ENCODE measurements at places on chromosomes 7 and 10.

GRCh38 chr10:107444443-107444842, 279.9 kb upstream of the SORCS1 start:
- DNase-seq: no peak

DNA sequence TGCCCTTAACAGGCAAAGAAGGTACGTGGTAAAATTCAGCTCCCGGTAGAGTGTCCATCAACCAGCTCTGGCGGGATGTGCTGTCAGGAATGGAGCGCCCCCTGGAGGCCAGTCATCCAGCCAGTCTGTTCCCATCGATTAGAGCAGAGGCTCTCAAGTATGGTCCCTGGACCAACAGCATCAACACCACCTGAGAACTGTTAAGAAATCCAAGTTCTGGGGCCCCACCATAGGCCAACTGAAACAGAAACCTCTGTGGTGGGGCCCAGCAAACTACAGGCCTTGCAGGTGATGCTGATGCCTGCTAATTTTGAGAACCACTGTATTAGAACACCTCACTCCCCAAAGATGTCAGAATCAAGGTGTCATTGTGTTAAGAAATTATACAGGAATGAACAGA, 109.2 kb downstream of the DPY19L1 start:
- DNase-seq: peak; percentile 23

GRCh38 chr7:17526621-17527020, 228.2 kb downstream of the AHR start:
- no peak for DNase-seq

GRCh38 chr7:155377838-155378579, 79.9 kb upstream of the EN2 start:
- DNase-seq: no peak

- DNase-seq: no peak
Measured at GRCh38 chr10:17031637-17032635, 97.7 kb downstream of the CUBN start.

- DNase-seq: no peak
Measured at GRCh38 chr10:36494371-36494770, 631.0 kb upstream of the ANKRD30A start.

- no peak for DNase-seq
Measured at GRCh38 chr10:6402349-6402709, 177.7 kb downstream of the PRKCQ start.

- DNase-seq: no peak
Measured at GRCh38 chr10:90461437-90462155, 396.2 kb downstream of the HTR7 start.

GRCh38 chr10:91617072-91617609, 15.7 kb downstream of the PPP1R3C start:
- DNase-seq: no peak

DNA sequence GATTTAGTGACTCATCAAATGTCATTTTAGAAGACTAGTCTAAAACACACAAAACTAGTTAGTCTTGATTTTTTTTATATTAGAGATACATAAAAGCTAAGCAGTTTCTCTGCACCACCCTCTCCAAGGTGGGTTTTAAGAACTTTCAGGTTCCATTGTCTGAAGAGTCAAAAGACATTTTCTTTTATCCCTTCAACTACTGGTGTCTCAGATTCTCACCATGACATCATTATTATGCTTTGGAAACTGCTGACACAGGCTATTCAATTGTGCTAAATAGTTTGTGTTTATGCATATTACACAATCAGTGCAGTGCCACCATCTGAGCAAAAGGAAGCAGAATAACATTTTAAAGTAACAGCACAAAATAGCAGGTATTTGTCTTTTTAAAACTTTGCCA, 52.2 kb downstream of the IGF2BP3 start:
- no peak for DNase-seq

GRCh38 chr10:125008689-125009638, 67.0 kb downstream of the ZRANB1 start:
- no peak for DNase-seq

DNA sequence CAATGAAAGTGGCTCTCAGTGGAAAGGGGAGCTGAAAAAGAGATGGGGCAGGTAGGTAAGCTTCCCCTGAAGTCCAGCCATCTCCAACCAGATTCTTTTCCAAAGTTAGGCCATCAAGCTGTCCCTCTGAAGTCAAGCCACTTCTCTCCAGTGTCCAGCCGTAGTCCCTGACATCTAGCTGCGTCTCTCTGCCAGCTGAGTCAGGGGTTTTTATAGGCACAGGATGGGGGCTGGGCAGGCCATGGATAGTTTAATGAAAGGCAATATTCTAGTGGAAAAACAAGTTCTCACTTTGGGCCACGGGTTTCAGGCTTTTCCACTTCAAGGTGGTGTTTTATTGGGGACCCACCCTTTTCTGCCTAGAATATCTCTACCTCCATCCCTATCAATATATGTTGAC, 36.8 kb downstream of the AVL9 start:
- no peak for DNase-seq

GRCh38 chr10:74929197-74929596, 102.8 kb downstream of the KAT6B start:
- no peak for DNase-seq

DNA sequence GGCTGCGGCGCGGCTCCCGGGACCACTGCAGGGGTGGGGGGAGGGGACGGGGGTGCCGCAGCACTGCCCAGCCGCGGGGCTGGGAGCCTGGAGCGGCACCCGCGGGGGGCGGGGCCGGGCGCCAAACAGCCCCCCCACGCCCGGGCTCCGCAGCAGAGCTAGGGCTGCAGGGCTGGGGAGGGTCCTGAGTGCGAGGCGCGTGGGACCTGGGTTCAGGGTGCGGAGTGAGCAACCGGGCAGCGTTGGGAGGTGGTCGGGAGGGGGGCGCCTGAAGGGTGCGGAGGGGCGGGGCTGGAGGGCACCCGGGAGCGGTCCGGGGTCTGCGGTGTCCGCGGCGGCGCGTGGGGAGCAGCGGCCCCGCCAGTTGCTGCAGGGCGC, 528 bp downstream of the CAMK2G start:
- DNase-seq: no peak

DNA sequence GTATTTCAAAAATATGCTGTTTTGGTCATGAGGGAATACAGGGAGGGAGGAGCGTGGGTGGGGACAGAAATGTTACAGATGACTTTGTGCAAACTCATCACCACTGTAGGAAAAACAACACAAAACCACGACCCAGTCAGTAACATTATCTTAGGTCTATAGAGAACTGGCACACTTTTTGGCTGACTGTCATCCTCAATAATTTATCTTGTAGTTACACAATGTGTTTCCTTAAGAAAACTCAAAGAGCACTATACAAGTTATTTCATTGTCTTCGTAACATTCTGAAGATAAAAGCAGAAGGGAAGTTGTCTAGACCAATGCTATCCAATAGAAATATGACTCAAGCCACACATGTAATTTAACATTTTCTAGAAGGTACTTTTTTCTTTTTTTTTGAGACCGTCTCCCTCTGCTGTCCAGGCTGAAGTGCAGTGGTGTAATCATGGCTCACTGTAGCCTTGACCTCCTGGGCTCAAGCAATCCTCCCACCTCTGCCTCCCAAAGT, 16.9 kb upstream of the CDK14 start:
- DNase-seq: no peak

DNA sequence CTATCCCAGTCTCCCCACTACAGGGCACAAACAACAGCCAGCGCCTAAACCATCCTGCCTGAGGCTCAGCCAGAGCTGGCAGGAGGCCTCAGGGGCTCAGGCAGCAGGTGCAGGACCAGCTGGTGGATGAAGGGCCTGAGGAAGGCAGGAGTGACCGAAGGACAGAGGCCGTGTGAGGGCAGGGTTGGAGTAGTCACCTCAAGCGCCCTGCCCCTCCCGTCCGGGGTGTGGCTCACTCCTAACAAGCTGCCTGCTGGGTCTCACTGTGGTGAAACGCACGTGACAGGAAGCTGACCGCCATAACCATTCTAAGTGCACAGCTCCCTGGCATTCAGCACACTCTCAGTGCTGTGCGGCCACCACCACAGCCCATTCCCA, 281.1 kb downstream of the ELFN1 start:
- no peak for DNase-seq

GRCh38 chr7:104758504-104758903, 255.5 kb upstream of the KMT2E start:
- no peak for DNase-seq

- DNase-seq: no peak
Measured at GRCh38 chr10:55160655-55161283, 359.7 kb upstream of the PCDH15 start.

DNA sequence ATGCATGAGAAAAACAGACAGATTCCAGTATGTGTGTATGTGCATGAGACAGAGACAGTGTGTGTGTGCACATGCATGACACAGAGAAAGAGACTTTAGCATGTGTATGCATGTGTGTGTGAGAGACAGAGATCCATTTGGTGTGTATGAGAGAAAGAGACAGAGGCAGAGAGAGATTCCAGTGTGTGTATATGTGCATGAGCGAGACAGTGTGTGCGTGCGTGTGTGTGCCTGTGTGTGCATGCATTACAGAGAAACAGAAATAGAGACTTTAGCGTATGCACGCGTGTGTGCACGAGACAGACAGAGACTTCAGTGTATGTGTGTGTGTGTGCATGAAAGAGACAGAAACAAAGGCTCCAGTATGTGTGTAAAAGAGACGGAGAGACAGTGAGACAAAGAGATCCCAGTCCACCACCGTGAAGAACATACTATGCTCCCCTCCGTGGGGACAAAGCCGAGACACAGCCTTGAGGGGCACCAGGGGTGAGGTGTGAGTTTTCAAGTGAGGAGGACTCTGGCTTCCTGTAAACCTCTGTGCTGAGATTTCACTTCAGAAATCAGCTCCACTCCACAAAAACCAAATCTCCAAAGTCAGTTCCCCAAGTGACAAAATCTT, 188.9 kb downstream of the GRID1 start:
- no peak for DNase-seq

- DNase-seq: no peak
Measured at GRCh38 chr10:109971634-109972033, 36.1 kb upstream of the ADD3 start.

GRCh38 chr10:115980470-115980869, 292.5 kb downstream of the GFRA1 start:
- no peak for DNase-seq

- no peak for DNase-seq
Measured at GRCh38 chr10:129450391-129450790, 16.6 kb upstream of the MGMT start.

DNA sequence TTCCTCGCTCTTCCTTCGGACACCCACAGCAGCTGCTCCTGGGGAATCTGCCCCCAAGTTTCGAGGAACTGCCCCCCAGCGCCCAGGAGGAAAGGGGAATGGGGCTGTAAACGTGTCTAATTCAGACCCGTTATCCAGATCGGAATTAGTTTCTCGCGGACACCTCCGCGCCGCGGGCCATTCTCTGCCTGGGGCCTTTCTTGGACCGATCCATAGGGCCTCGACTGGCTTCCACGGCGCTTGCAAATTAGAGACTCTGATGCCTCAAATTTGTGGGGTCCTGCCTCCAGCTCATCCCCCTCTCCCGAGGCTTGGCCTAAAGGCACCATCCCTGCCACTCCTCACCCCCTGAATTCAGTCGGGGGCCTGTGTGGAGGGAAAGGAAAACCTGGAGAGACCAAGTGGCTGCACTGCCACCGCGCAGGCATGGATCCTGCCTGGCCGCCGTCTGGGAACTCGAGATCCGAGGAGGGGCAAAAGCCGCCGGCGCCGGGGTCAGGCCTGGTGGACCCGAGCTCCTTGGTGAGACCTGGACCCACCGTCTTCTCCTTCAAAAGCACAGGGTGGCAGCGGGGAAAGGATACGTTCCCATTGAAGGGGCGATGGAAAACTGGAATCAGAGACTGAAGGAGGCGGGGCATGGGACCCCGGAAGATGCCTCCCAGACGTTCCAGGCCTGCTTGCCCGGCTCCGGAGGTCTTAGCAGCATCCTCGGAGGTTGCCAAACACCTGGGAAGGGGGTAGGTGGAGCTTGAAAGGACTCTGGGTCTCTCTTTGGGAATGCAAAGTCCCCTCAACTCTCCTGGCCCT, 13.7 kb downstream of the LBX1 start:
- DNase-seq: no peak

GRCh38 chr7:92052684-92053083, 81.6 kb downstream of the CYP51A1 start:
- no peak for DNase-seq

DNA sequence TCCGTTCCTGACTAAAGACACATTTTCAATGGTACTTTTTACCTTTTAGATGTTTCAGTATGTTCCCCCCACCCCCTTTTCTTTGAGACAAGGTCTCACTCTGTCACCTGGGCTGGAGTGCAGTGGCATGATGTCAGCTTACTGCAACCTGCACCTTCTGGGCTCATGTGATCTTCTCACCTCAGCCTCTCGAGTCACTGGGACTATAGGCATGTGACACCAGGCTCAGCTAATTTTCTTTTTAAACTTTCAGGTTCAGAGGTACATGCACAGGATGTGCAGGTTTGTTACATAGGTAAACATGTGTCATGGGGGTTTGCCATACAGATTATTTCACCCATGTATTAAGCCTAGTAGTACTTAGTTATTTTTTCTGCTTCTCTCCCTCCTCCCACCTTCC, 99.3 kb upstream of the RPA3 start:
- DNase-seq: no peak

GRCh38 chr7:15309872-15310271, 251.9 kb downstream of the AGMO start:
- DNase-seq: no peak

- no peak for DNase-seq
Measured at GRCh38 chr10:73287441-73287840, 35.0 kb upstream of the MRPS16 start.

DNA sequence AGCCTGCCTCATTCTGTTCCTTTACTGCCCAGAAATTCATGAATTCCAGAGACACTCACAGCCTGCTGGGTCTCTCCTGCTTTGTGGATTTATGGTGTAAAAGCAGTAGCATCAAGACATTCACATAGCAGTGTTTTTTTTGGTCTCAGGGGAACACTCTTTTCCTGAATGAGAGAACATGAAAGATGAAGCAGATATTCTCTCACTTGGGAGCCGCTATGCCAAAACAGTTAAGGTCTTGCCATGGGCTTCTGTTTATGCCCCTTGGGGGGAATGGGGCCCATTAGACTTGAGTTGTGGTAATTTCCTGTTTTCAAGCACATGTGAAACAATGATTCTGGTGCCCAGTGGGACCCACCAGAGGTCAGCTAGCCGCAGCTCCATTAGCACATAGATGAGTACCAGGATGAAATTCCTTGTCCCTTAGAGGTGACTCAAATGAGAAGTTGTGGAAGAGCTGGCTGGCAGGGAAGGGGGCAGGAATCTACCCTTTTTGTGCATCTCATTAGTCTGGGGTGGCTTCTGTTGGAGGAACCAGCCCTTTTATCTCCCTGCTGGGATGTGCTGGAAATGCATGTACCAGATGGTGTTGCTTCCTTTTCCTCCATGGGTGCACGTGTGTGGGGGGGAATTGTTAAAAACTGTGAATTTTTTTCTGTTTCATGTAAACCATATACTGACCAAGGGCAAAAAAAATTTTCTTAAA, 13.3 kb downstream of the BMPER start:
- no peak for DNase-seq

DNA sequence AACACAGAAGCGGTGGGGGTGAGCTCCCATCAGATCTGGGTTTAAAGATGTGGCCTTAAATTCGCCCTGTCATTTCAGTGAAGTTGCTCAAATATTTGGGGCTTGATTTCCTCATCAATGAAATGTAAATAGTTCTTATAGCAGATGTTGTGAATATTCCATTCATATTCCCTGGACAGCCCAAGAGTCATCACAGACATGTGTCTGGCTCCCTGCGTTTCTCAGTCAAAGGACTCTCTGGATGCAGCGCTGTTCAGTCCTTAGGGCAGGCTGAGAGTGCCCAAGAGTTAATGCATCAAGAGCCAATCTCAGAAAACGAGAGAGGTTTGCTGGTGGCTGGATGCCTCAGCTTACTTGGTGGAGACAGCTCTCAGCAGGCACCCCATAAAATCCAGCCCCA, 475.5 kb upstream of the VSTM2A start:
- DNase-seq: no peak

- no peak for DNase-seq
Measured at GRCh38 chr10:126713594-126713993, 43.1 kb upstream of the C10orf90 start.
